ENCODE measurements at places on chromosomes 11 and 22.

DNA sequence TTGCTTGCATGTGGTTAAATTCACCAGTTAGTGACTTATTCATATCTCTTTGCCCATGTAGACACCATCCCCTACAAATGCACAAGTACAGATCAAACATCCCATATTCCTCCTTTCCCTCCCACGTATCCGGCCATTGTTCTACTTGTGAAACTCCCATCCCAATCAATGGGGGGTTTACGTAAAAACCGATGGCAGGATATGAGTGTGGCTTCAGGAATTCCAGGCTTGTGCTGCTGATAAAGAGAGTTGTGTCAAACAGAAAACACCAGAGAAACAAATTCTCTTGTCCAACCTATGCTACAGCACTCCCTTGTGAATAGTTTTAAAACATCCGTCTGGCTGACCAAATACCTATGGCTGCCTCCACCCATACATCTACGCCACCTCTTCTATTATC lies 15.5 kb downstream of the FLI1 start:
- DNase-seq: no peak

GRCh38 chr11:93039531-93040240 lies 70.2 kb downstream of the MTNR1B start:
- no peak for DNase-seq

DNA sequence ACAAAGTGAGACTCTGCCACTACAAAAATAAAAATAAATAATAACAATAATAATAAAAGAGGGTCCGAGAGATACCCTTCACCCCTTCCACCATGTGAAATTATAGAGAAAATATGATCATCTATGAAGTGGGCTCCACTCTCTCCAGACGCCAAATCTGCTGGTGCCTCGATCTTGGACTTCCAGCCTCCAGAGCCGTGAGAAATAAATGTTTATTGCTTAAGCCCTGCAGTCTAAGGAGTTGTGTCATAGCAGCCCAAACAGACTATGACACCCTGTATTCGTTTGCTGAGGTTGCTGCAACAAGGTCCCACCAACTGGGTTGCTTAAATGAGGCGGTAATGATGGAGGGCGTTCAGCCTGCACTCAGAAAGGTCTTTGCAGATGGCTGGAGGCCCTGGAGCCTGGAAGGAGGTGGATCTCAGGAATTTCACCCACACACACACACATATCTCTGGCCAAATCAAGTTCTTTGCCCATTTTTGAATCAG lies 7.6 kb upstream of the SEPTIN5 start:
- no peak for DNase-seq

GRCh38 chr11:126598344-126599216 lies 243.1 kb downstream of the ST3GAL4 start:
- DNase-seq: no peak

DNA sequence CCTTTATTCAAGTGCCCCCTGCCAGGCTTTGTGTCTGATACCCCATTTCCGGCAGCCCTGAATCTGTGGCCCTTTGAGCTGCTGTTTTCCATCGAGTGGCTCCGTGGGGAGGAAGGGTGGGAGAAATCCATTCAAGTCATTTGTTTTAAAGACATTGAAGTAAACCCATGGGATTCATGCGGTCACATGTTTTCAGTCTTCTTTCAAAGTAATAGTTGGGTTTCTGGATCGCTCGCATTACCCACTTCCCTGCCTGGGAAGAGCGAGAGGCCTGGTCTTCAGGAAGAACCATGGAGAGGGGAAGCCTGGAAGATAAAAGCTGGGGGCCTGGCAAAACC lies 14.4 kb downstream of the DAGLA start:
- DNase-seq: no peak

- DNase-seq: no peak
Observed at GRCh38 chr11:27761356-27761755, 61.1 kb upstream of the BDNF start.

- no peak for DNase-seq
Observed at GRCh38 chr11:26470992-26471391, 101.1 kb downstream of the MUC15 start.

- peak; percentile 88 for DNase-seq
Observed at GRCh38 chr11:46315033-46315738, 32.1 kb upstream of the DGKZ start.

DNA sequence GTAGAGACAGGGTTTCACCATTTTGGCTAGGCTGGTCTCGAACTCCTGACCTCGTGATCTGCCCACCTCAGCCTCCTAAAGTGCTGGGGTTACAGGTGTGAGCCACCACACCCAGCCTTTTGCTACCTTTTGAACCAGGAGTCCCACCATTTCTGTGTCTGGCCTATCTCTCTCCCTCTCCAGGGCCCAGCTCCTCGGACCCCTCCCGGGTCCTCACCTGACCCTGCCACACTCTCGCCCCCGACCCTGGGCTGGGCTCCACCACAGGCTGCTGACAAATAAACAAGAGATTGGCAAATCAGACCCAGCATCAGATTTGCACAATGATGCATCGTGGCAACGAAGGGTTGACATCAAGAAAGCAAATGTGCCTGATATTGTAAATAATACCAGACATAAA lies 8.8 kb downstream of the KRTAP5-5 start:
- DNase-seq: no peak

DNA sequence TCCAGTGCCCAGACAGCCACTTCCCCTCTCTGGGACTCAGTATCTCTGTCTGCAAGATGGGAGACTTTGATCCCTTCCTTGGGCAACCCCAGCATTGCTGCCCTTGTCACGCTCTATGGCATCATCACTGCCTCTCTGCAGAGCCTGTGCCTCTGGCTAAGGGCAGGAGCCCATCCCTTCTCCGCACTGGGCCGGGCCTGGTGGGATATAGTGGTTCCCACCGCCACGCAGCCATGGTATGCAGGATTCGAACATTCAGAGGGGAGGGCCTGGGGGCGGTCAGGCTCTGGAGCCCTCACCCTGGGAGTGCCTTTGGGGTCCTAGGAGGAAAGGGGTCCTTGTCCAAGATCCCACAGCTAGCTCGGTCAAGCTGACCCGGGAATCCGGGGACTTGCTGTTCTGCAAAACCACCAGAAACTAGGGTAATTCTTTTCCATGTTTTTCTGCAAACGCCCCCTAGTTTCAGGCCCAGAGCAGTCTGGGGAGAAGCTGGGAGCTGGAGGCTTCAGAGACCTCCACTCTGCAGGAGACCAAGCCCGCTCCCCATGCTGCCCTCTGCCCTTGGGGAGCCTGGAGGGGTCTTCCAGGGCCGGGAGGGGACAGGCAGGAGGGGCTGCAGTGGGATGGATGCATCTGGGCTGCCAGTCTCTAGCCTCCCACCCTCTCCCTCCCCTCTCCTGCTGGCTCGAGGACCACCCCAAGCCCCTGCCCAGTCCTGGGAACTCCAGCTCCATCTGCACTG lies 24.4 kb upstream of the CBX7 start:
- DNase-seq: no peak

DNA sequence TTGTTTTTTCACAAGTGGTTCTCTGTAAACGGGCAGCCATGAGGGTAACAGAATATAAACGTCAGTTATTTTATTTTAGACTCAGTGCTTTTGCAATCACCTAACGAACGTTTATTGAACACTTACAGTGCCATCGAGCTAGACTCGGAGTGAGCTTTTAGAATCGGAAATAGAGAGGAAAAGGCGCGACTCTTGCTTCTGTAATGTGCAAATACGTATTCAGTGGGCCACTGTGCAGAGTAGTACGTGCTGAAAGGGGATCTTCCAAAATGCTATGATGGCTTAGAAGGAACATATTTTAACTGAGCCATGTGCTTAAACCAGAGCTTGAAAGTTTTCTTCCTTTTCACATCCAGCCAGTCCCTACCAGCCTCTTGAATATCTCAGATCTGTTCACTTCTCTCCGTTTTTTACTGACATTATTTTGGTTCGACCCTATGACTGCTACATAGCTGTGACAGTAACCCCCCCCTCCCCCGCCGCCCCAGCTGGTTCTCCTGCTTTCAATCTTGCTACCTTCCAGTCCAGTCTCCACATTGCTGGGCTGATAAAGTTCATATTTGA lies 468 bp downstream of the DDIAS start:
- DNase-seq: no peak

- no peak for DNase-seq
Observed at GRCh38 chr11:70192666-70193410, 10.3 kb upstream of the FADD start.

DNA sequence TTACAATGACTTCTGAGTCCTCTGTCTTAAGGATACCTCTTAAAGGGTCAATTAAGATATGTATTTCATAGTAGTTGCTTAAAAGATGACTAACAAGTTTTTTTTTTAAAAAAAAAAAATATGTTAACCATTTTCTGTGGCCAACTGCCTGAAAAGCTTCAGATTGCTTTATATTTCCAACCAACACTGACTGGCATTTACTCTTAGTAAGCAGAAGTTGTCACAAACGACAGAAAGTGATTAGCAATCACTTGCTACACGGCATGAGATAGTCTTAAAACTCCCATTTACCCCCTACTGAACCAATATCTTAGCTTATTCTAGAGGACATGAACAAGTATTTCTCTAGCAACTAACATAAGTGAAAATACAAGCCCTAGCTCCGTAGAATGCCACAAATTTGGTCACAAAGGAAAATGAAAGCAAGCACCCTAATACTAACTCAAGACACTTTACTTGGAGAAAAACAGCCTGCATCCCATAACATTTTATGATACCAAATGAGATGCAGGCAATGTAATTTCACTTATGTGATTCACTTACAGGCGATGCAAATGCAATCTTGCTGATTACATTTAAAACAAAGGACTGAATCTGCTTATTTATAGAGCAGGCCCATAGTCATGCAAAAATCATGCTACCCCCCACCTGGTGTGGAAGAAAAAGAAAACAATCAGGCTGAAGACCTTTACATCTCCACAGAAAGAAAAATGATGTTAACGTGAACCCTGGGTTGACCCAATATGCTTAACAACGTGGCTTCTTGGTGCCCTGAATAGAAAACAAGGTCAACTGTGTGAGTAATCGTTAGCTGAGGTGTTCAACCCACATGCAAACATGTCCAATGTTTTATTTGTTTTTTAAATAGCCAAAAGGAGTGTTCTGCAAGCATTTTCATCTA lies 25.7 kb downstream of the MPPED2 start:
- DNase-seq: no peak
